IMR-90 (cell line): ENCODE measurements at places on chromosomes 13 and 19. TPM values are rescaled to one million over a fixed set of nuclear protein-coding genes. Genes with fewer than 3 reads are reported as not detected.

PSG1 gene
- 2.5 and 2.7 TPM in 2 replicates for polyA plus RNA-seq

KMT2B gene
- 27.5 and 30.7 TPM in 2 replicates for polyA plus RNA-seq

ZNF30 gene
- 1.1 and 1.3 TPM in 2 replicates for polyA plus RNA-seq

DGKH gene
- polyA plus RNA-seq = 1.6 and 2.0 TPM in 2 replicates

SLC10A2 gene
- polyA plus RNA-seq = not detected in 2 replicates

NEK5 gene
- 0.03 TPM in 1 of 2 replicates, not detected in the other for polyA plus RNA-seq

CGB2 gene
- not detected in 2 replicates for polyA plus RNA-seq

LILRA2 gene
- polyA plus RNA-seq = not detected in 2 replicates

MBD3L2 gene
- polyA plus RNA-seq = not detected in 2 replicates

DNAAF3 gene
- polyA plus RNA-seq = 0.34 TPM in 2 replicates

DNA sequence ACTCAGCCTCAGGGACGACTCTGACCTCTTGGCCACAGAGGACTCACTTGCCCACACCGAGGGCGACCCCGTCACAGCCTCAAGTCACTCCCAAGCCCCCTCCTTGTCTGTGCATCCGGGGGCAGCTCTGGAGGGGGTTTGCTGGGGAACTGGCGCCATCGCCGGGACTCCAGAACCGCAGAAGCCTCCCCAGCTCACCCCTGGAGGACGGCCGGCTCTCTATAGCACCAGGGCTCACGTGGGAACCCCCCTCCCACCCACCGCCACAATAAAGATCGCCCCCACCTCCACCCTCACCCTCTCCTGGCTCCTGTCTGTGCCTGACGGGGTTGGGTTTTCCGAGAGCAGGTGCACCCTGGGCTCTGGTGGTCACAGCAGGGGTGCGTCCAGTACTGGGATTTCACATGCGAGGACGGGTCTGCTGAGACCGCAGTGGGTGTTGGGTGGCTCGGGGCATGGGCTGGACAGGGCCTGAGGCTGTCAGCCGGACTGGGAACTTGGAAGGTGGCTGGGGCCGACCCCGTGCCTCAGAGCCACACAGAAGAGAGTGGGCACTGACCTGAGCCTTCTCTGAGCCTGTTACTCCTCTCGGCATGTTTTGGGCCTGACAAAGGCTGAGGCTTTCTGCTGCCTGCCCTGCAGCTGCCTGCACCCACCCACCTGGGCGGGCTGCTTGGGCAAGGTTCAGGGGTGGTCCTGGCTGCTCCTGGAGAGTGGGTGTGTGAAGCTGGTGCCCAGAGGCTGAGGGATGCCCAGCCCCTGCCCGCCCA lies 6.3 kb upstream of the HCN2 start:
- no peak for DNase-seq

GRCh38 chr13:114211446-114212157 lies 23.1 kb upstream of the CDC16 start:
- no peak for DNase-seq

- DNase-seq = peak; percentile 52
Measured at GRCh38 chr19:40465025-40465556, 454 bp downstream of the BLVRB start.

- no peak for DNase-seq
Measured at GRCh38 chr19:15456871-15457700, 7.3 kb downstream of the RASAL3 start.

GRCh38 chr19:6527893-6528543 lies 2.8 kb upstream of the TNFSF9 start:
- DNase-seq = no peak

DNA sequence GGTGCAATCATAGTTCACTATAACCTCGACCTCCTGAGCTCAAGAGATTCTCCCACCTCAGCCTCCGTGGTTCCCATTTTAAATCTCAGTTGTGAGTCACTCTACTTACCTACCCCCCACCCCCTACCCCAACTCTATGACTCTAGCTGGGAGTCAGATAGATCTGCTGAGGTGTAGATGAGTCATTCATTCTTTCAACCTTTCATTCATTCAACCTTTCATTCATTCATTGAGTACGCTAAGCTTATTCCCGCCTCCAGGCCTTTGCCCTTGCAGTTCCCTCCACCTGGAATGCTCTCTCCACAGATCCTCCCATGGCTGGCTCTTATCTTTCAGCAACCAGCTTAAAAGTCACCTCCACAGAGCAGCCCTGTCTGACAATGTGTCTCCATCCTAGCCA lies 1.1 kb upstream of the MAST1 start:
- DNase-seq = no peak

DNA sequence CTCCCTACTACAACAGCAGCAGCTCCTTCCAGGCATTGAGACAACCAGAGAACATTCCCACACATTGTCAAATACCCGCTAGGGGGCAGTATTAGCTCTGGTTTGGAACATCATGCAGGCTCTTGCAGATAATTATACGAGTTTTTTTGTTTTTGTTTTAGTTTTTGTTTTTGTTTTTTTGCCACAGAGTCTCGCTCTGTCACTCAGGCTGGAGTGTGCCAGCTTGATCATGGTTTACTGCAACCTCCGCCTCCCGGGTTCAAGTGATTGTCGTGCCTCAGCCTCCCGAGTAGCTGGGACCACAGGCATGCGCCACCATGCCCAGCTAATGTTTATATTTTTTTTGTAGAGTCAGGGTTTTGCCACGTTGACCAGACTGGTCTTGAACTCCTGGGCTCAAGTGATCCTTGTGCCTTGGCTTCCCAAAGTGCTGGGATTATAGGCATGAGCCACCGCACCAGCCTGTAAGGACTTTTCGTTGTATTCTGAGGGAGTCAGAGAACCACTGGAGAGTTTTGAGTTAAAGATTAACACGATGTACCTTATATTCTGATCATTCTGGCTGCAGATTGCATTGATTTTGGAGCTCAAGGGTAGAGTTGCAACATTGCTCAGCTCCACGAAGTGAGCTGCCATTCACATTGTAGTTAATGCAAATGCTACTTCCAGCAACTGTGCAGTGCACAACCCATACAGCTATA lies 41.7 kb upstream of the CEACAM20 start:
- peak; percentile 82 for DNase-seq

GRCh38 chr19:51047031-51047335 lies 12.2 kb upstream of the KLK12 start:
- no peak for DNase-seq

- no peak for DNase-seq
Measured at GRCh38 chr19:33407716-33408115, 34.2 kb downstream of the CEBPG start.

DNA sequence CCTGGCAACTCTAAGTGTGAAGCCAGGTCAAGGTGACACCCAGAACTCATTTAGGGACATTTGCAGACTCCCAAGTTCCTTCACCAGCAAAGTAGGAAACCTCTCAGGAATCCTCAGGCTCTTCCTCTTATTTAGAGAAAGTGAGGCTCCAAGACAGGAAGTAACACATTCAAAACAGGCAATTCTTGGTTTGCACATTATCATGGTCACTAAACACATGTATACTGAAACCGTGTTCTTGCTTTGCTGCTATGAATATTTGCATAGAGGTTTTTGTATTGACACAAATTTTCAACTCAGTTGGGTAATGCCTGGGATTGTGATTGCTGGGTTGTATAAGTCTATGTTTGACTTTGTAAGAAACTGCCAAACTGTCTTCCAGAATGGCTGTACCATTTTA lies 13.2 kb upstream of the URI1 start:
- no peak for DNase-seq

GRCh38 chr19:14941189-14941588 lies at the start of gene OR7C2:
Gene OR7C2 (plus strand): TSS chr19:14941489. CDS start chr19:14941489, 0 bp downstream.
- no peak for DNase-seq

DNA sequence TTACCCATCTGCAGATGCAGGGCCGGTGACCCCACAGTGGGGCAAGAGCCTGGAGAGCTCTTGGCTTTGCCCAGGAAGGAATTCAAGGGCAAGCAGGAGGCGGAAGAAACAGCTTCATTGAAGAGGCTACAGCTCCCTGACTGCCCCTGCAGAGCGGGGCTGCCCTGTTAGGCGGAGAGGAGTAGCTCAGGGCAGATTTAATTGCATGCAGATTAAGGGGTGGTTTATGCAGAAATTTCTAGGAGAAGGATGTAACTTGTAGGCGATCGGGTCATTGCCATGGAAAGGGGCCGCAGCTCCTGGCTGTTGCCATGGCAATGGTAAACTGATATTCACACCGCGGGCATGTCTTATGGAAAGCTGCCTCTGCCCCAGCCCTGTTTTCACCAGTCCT lies 94.1 kb downstream of the ATP11A start:
- no peak for DNase-seq

DNA sequence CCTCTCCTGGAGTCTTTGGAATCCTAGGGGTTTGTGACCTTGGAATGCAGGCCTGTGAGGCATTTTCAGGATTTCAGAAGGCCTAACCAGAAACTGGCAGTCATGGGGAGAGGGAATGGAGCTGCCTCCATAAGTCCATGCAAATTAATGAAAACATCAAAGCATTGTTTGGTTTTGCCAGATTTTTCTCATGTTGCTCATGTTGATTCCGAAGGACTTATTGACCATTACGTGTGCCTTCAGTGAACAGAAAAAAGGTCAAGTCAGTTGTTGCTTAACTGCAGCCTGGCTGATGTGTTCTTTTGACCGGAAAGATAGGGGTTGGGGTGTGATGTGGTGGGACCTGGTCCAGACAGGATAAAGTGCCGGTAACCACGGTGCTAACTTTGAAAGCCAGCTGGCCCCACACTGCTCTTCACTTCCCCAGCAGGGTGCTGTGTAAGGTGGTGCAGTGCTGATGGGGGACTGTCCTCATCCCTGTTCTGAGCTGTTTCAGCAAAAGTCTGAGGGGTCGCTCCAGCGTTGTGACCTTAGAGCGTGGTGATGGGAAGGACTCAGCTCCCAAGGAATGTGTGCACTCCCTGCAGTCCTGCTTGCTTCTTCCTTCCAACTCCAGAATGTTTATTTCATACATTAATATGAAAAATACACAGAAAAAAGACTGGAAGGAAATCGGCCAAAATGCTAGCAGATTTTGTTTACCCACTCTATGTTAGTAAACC lies 3.5 kb downstream of the RNF113B start:
- peak; percentile 99 for DNase-seq

- DNase-seq = no peak
Measured at GRCh38 chr19:31015778-31016177, 333.5 kb downstream of the TSHZ3 start.

- DNase-seq = no peak
Measured at GRCh38 chr19:44345959-44346358, 10.5 kb downstream of the ZNF112 start.

GRCh38 chr19:892243-892893 lies 619 bp downstream of the MED16 start:
- DNase-seq = no peak

DNA sequence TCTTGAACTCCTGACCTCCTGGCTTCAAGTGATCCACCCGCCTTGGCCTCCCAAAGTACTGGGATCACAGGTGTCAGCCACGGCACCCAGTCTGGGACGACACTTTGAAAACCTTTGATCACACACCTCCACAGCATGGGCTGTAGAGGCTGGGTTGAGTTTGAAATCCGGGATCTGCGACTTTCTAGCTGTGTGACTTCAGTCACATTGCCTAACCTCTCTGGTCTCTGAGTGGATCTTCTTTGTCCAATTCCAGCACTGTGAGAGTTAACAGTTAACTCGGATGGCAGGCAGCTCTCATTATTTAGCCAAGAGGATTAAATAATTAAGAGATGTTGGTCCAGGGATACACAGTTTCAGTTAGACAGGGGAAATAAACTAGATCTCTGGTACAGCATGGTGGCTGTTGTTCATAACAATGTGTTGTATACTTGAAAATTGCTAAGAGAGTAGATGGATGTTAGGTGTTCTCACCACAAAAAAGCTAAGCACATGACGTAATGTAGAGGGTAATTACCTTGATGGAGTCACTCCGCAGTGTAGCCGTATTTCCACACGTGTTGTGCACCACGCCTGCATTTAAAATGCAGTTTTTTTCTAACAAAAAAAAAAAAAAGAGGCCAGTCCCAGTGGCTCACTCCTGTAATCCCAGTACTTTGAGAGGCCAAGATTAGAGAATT lies 1.9 kb downstream of the GALP start:
- DNase-seq = no peak

DNA sequence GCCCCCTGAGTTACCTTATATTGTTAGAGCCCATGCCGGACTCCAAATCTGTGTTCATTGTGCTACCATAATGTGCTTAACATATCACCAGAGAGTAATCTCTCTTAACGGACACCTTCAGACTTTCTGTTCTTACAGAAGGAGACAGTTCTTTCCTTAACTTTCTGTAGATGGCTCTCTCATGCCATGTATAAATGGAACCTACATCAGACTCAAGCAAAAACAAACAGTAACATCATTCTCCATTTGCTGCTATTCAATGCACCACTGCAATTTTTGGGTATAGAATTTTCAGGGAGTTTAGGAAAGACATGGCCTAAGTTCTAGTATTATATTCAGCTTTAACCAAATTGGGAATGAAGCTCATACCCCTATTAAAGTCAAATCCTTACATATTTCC lies 12.6 kb upstream of the UGGT2 start:
- DNase-seq = no peak

GRCh38 chr19:408902-409515 lies at the start of gene C2CD4C:
Gene C2CD4C (minus strand): TSS chr19:409147. CDS start chr19:408361, 786 bp downstream.
- DNase-seq = no peak

DNA sequence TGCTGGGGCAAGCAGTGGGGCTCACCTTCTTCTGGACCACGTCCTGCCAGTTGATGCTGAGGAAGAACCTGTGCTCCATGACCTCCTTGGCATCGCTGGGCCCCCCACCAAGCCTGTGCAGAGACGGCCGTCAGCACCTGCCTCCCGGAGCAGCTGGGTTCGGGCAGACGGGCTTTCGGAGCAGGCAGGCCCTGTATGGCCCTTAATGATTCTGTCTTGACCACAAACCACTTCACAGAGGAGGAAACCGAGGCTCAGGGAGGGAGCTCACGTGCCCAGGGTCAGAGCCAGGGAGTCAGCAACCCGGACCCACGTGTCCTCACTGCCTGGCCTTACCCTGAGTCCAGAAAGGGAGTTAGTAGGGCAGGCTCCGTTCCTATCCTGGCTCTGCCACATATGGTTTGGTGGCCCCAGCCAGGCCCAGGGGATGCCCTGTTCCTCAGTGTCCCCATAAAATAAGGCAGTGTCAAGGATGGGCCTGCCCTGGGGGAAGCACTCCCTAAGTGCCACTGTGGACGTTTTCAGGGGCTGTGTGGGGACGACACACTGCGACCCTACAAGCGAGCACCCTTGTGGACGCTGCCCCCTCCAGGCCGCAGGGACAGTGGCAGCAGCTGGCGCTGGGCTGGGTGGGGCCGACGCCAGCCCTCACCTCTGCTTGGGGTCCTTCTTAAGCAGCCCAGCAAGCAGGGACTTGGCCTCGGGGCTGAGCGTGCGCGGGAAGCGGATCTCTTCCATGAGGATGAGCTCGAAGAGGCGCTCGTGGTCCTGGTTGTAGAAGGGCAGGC lies 8.9 kb upstream of the CCNP start:
- no peak for DNase-seq
